Chondrocyte (in vitro differentiated cells): ENCODE measurements at places on chromosomes 1 and 21. TPM values are rescaled to one million over a fixed set of nuclear protein-coding genes. Genes with fewer than 3 reads are reported as not detected.
A peak's percentile ranks its signal among the peaks of the same experiment; 100 is the strongest.

GRCh38 chr21:26925636-26926035, 41.3 kb downstream of the ADAMTS5 start:
- no peaks in the 10 kb centered on the region for H3K27me3 ChIP-seq
- no peak for DNase-seq
- H3K4me3 ChIP-seq = no peak overlapping the region
- H3K27ac ChIP-seq = no peak overlapping the region
- H3K36me3 ChIP-seq = peaks cover 30% of the 10 kb centered on the region

LIN28A gene
- not detected in 3 replicates for total RNA-seq

OLIG2 gene
- total RNA-seq = 0.36 to 0.50 TPM (median 0.46 TPM) in 3 replicates

GRCh38 chr1:220565670-220566069, 37.7 kb downstream of the MARK1 start:
- no peaks in the 10 kb centered on the region for H3K36me3 ChIP-seq
- H3K27me3 ChIP-seq = no peaks in the 10 kb centered on the region
- H3K4me3 ChIP-seq = no peak overlapping the region

GRCh38 chr1:10074059-10074851, 41.5 kb downstream of the UBE4B start:
- H3K27me3 ChIP-seq = no peaks in the 10 kb centered on the region
- peak overlapping the region; percentile 93 for H3K27ac ChIP-seq
- DNase-seq = no peak
- peaks cover 35% of the 10 kb centered on the region for H3K4me1 ChIP-seq

- no peaks in the 10 kb centered on the region for H3K36me3 ChIP-seq
- no peaks in the 10 kb centered on the region for H3K4me1 ChIP-seq
- H3K27me3 ChIP-seq = peaks cover 20% of the 10 kb centered on the region
- H3K27ac ChIP-seq = no peak overlapping the region
- H3K4me3 ChIP-seq = no peak overlapping the region
- no peak for DNase-seq
Observed at GRCh38 chr1:223421676-223422075, 28.5 kb downstream of the CCDC185 start.

- no peaks in the 10 kb centered on the region for H3K36me3 ChIP-seq
- peaks cover 11% of the 10 kb centered on the region for H3K27me3 ChIP-seq
- DNase-seq = no peak
- no peak overlapping the region for H3K27ac ChIP-seq
Observed at GRCh38 chr1:223258751-223259198, 105.2 kb downstream of the SUSD4 start.

CLCA4 gene
- total RNA-seq = not detected in 3 replicates

DNA sequence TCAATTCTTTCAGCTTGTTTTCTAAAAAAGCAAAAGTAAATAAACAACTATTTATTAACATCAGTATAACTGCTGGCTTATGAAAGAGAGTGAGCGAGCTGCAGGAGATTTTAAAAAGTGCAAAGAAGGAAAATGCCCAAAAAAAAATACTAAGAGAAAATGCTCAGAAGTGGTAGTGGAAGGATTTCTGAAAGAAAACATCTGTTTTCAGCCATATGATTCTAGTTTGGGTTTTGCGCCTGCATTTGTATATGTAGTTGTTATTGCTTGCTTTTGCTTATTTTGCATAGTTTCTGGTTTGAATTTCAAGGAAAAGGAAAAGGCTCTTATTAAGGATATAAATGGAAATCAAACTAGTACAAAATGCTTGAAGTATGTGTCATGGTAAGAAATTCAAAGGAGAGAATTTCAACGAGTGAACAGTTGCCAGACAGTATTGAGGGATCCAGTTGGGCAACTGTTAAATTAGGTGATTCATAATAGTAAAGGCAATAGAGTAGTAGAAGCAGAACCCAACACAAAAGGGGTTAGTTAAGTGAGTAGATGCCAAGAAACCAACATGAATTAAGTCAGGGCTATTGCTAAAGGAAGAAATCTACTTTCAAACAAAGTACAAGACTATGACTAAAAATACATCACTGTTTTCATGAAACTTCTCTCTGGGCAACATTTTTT, 1.2 kb downstream of the GBP5 start:
- no peak for DNase-seq
- H3K36me3 ChIP-seq = no peaks in the 10 kb centered on the region
- H3K27me3 ChIP-seq = peaks cover 4% of the 10 kb centered on the region
- H3K4me3 ChIP-seq = no peak overlapping the region
- H3K27ac ChIP-seq = no peak overlapping the region

UBL4B gene
- not detected in 3 replicates for total RNA-seq

DNA sequence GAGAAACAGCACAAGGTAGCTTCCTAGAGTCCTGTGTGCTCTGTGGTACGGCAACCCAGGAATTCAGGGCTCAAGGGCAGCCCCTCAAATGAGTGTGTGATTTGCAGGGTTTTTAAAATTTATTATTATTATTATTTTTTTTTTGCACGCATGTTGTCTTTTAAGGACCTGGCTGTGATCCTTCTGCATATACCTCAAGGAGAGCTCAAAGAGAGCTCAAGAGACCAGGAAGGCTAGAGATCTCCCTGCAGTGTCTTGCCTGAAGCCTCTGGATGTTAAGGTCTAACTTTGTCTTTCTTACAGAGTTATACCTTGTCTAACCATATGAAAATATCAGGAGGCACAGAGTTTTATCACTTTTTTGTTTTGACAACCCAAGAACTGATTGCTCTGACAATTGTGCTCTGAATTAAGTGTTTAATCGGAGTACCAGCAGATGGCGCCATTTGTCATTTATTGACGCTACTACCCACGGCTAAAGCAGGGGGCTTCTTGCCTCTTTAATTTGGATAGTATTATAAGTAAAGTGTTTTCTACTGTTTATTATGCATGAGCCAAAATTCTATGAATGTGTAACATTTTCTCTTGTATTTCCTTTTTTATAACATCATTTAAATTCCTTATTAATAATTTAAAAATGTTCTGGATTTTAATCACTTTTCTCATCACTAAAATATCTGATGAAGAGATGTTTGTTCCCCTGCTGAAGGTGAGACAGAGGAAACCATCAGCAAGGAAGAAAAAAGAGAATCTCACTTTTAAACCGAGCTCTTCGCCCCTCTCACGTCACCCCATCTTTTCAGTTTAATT, 35.8 kb upstream of the LMO4 start:
- H3K36me3 ChIP-seq = no peaks in the 10 kb centered on the region
- H3K27me3 ChIP-seq = peaks cover 11% of the 10 kb centered on the region

GRCh38 chr21:33480481-33481103, 818 bp upstream of the TMEM50B start:
- no peak for DNase-seq
- no peaks in the 10 kb centered on the region for H3K36me3 ChIP-seq
- H3K4me1 ChIP-seq = peaks cover 24% of the 10 kb centered on the region
- no peaks in the 10 kb centered on the region for H3K27me3 ChIP-seq
- peak overlapping the region; percentile 87 for H3K4me3 ChIP-seq

- H3K36me3 ChIP-seq = peaks cover 48% of the 10 kb centered on the region
- no peak overlapping the region for H3K27ac ChIP-seq
- no peak for DNase-seq
- H3K4me3 ChIP-seq = no peak overlapping the region
Observed at GRCh38 chr1:22524481-22524880, 38.8 kb upstream of the EPHA8 start.

DNA sequence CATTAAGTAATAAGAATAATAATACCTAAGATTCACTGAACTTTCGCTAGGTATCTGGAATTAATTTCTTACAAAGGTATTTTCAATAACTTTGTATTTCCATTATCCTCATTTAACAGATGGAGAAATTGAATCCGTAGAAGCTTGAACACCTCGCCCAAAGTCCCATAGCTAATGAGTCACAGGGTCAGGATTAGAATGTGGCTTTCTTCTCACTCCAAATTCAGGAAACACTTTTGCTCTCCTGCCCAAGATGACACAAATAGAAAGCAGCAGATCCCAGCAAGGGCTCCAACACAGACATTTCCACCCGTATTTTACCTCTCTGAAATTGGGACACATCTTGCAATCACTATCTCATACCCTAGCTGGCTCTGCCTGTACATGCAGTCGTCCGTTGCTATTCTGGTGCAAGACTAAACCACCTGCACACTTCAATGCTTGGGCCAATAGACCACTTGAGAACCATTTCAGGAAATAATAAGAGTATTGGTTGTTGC, 125.9 kb upstream of the GREM2 start:
- no peak for DNase-seq
- H3K27me3 ChIP-seq = no peaks in the 10 kb centered on the region
- no peaks in the 10 kb centered on the region for H3K36me3 ChIP-seq
- no peak overlapping the region for H3K27ac ChIP-seq
- peaks cover 17% of the 10 kb centered on the region for H3K4me1 ChIP-seq
- no peak overlapping the region for H3K4me3 ChIP-seq

TMPRSS15 gene
- 0.97 TPM in 1 of 3 replicates, not detected in the others for total RNA-seq

- no peak overlapping the region for H3K4me3 ChIP-seq
- no peak overlapping the region for H3K27ac ChIP-seq
- H3K36me3 ChIP-seq = no peaks in the 10 kb centered on the region
- no peaks in the 10 kb centered on the region for H3K27me3 ChIP-seq
- H3K4me1 ChIP-seq = peaks cover 22% of the 10 kb centered on the region
- no peak for DNase-seq
Observed at GRCh38 chr1:56097713-56098112, 481.6 kb downstream of the PLPP3 start.

GRCh38 chr1:73886716-73887115, 311.3 kb downstream of the LRRIQ3 start:
- H3K27ac ChIP-seq = no peak overlapping the region
- no peaks in the 10 kb centered on the region for H3K4me1 ChIP-seq
- no peak overlapping the region for H3K4me3 ChIP-seq
- no peak for DNase-seq
- peaks cover 2% of the 10 kb centered on the region for H3K27me3 ChIP-seq
- no peaks in the 10 kb centered on the region for H3K36me3 ChIP-seq

GRCh38 chr1:14921057-14921456, 232.5 kb upstream of the TMEM51 start:
- no peak for DNase-seq
- H3K4me1 ChIP-seq = peaks cover 19% of the 10 kb centered on the region
- H3K4me3 ChIP-seq = no peak overlapping the region
- no peaks in the 10 kb centered on the region for H3K36me3 ChIP-seq
- no peaks in the 10 kb centered on the region for H3K27me3 ChIP-seq

AGBL4 gene
- total RNA-seq = not detected in 3 replicates

GRCh38 chr1:24329797-24330543, 10.8 kb downstream of the GRHL3 start:
- peaks cover 32% of the 10 kb centered on the region for H3K4me1 ChIP-seq
- no peak overlapping the region for H3K4me3 ChIP-seq
- no peaks in the 10 kb centered on the region for H3K36me3 ChIP-seq
- peak overlapping the region; percentile 84 for H3K27ac ChIP-seq

- H3K36me3 ChIP-seq = no peaks in the 10 kb centered on the region
- no peak overlapping the region for H3K4me3 ChIP-seq
- H3K4me1 ChIP-seq = no peaks in the 10 kb centered on the region
- H3K27me3 ChIP-seq = peaks cover 28% of the 10 kb centered on the region
Observed at GRCh38 chr1:37238364-37239224, 204.3 kb upstream of the GRIK3 start.

DNA sequence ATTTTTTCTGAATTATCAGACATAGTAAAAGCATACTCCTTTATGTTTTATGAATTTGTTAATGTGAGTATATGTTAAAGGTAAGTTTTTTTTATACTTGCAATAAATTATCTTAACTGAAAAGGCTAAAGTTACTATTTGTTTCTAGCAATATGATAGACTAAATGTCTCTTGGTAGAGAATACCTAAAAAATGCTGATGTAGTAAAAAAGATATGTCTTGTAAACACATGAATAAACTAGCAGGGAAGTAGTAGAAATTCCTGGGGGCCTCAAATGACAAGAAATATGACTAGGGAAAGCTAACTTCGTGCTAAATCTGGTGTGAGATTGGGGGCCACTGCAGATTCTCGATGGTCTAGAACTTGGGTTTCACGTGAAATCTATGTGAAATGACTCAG, 188.1 kb upstream of the CACNA1E start:
- H3K27me3 ChIP-seq = peaks cover 17% of the 10 kb centered on the region
- no peak overlapping the region for H3K27ac ChIP-seq
- no peak for DNase-seq
- H3K36me3 ChIP-seq = no peaks in the 10 kb centered on the region
- no peak overlapping the region for H3K4me3 ChIP-seq

GRCh38 chr1:184189361-184189760, 137.8 kb downstream of the TSEN15 start:
- no peaks in the 10 kb centered on the region for H3K27me3 ChIP-seq
- no peak overlapping the region for H3K4me3 ChIP-seq
- H3K27ac ChIP-seq = no peak overlapping the region
- no peaks in the 10 kb centered on the region for H3K36me3 ChIP-seq
- H3K4me1 ChIP-seq = peaks cover 6% of the 10 kb centered on the region
- no peak for DNase-seq

DNA sequence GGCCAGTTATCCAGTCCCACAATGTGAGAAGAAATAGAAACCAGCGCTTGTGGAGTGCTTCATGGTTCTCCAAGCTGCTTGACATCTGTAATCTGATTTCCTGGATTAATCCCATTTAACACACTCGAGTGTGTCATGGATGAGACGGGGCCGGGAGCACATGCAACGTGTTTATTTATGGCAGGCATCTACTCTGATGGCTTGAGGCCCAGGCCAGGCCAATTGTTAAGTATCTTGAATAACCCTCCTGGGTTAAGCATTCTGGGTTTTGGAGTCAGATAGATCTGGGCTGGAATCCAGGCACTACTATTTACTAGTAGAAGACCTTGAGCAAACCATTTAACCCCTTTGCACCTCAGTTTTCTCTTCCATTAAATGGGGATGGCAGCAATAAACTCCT, 37.5 kb upstream of the LAPTM5 start:
- no peak overlapping the region for H3K27ac ChIP-seq
- H3K27me3 ChIP-seq = peaks cover 18% of the 10 kb centered on the region
- no peaks in the 10 kb centered on the region for H3K4me1 ChIP-seq
- no peak overlapping the region for H3K4me3 ChIP-seq
- no peaks in the 10 kb centered on the region for H3K36me3 ChIP-seq

FCRL5 gene
- total RNA-seq = not detected in 3 replicates

- peaks cover 25% of the 10 kb centered on the region for H3K27me3 ChIP-seq
- no peak overlapping the region for H3K27ac ChIP-seq
- no peaks in the 10 kb centered on the region for H3K36me3 ChIP-seq
- no peak overlapping the region for H3K4me3 ChIP-seq
Observed at GRCh38 chr1:221644663-221645258, 97.1 kb downstream of the DUSP10 start.

DNA sequence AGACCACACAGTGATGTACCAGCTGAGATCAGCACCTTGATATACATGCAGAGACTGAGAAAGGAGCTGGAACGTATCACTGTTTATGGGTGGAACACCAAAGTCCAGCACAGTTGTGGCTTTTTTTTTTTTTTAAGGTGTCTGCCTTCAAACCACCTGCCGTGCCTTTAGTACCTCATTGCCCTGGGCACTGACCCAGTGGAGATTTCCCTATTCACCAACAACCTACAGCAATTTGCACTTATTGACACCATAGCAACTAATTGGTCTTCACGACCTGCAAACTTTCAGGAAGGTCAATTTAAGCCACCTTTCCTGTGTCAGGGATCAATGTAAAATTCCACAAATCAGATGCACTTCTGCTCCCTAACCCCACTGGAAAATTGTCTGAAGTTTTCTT, 181.6 kb upstream of the ADGRL2 start:
- no peaks in the 10 kb centered on the region for H3K36me3 ChIP-seq
- no peak for DNase-seq
- no peaks in the 10 kb centered on the region for H3K27me3 ChIP-seq
- H3K4me3 ChIP-seq = no peak overlapping the region

- no peaks in the 10 kb centered on the region for H3K4me1 ChIP-seq
- H3K4me3 ChIP-seq = no peak overlapping the region
- H3K27ac ChIP-seq = no peak overlapping the region
- DNase-seq = no peak
- H3K36me3 ChIP-seq = peaks cover 38% of the 10 kb centered on the region
Observed at GRCh38 chr1:37540036-37540785, 13.9 kb downstream of the SNIP1 start.

- peaks cover 2% of the 10 kb centered on the region for H3K36me3 ChIP-seq
- H3K27me3 ChIP-seq = peaks cover 8% of the 10 kb centered on the region
- no peak overlapping the region for H3K4me3 ChIP-seq
- H3K4me1 ChIP-seq = peaks cover 11% of the 10 kb centered on the region
Observed at GRCh38 chr1:115748401-115749150, 19.9 kb downstream of the CASQ2 start.
